ENCODE measurements at places on chromosomes 2 and 18.

DNA sequence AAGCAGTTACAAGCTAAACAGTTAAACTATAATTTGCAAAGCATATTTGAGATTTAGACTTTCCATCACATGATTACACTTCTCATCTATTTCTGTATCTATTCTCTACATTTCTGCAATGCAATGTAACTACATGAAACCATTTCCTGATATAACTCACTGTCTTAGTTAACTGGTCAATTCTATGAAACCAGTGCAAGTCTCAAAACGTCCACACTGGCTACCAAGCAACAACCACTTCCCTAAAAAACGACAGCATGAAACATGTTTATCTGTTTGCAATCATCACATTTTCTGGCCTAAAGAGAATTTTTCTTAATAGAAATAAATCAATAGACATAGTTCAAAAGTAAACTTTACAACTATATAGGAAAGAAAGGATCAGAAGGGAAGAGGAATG is 17.4 kb downstream of the FECH start:
- DNase-seq, result no peak

- no peak for DNase-seq
Measured at GRCh38 chr2:45607701-45608100, 3.4 kb downstream of the SRBD1 start.

GRCh38 chr2:161710131-161710915 is 86.1 kb downstream of the SLC4A10 start:
- DNase-seq, result no peak

GRCh38 chr18:42509750-42510415 is 554.8 kb downstream of the PIK3C3 start:
- no peak for DNase-seq

- no peak for DNase-seq
Measured at GRCh38 chr2:218146056-218146455, 20.2 kb downstream of the CXCR2 start.

DNA sequence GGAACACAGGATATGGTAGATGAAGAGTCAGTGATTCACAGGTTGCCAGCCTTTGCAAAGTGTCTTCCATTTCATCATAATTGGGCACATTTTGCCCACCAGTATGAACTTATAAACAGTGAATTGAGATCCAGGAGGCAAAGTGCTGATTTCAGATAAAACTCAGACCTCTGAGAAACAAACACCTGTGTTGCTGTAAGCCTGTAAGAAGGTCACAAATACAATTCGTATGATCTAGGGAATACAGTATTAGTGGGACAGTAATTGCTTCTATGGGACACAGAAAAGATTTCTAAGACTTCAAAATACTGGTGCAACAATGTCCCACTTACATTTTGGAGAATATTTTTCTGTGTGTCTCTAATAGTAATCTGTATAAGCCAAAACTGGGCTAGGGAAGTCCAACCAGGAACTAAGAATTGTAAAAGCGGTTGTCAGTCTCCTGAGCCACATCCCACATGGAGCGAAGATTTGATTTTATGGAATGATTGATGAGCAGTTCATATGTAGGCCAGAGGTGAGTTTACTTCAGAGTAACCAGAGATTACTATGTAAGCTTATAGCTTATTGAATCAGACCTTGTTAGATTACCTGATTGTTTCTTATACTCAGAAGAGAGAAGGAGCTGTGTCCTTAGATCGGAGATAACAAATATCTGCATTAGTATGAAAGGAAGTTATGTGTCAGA is 728.4 kb downstream of the LRRTM4 start:
- no peak for DNase-seq

DNA sequence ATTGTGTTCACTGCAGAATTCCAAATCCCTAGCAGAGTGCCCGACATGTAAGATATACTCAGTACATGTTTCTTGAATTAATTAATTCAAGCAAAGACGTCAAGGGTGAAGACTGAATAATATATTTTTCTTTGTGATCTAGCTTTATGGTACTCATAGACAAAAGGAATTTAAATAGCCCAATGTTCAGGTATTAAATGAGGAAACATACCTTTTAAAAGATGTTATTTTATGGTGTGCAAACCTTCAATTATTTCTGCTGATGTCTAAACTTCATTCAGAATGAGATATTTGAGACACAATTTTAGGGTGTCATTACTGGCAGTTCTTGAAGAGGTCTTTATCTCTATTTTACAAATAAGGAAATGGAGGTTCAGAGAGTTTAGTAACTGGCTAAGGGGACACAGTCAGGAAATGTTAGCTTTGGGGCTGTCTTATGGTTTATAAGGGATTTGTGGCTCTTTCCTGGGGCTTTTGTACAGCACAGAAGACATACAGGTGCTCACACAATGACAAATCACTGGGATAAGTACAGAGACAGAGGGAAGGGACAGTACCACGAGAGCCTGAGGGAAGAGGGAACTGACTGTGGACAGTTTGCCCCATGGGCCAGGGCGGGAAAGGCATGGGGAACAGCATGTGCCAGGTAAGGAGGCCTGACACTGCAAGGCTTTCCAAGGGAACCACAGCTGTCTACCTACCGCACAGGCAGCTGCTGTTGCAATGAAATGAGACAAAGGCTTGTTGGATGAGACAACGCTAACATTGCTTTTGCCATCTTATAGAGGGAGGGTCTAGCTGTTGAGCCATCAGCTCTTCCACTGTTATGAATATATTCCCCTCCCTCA is 155.3 kb downstream of the DDX1 start:
- no peak for DNase-seq

GRCh38 chr2:186561467-186562208 is 28.2 kb upstream of the ITGAV start:
- DNase-seq, result no peak

- no peak for DNase-seq
Measured at GRCh38 chr2:235129850-235130249, 178.0 kb downstream of the SH3BP4 start.
